AG09319 (cell line): ENCODE measurements at places on chromosomes 11 and 22.

- DNase-seq = no peak
These were observed 299.5 kb upstream of the B3GAT1 start for GRCh38 chr11:134711588-134711987.

DNA sequence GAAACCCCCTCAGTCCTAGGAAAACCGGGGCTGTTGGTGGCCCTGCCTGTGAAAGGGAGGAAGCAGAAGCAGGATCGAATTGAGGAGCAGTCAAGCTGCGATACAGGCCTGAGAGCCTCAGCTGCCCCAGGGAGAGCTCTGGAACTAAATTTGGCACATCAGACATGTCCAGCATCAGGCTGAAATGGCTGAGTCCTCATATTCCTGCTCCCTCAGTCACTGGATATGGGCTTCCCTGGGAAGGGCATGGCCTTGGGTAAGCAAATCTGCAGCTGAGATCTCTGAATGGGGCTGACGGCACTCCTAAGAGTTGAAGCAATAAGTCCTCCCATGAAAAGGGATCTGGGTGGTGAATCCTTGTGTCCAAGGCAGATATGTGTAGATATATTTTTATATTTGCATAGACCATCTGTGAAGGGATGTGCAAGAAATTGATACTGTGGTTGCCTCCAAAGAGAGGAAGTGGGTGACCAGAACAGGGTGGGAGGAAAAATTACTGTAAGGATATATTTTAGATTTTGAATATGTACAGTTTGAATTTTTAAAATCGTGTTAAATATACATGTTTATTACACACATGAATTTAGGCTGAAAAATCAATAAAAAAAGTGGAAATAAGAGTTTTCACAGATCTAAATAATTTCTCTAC is 45.5 kb downstream of the APIP start:
- DNase-seq = no peak

GRCh38 chr11:31788085-31788484 is 23.0 kb downstream of the PAX6 start:
- DNase-seq = no peak

DNA sequence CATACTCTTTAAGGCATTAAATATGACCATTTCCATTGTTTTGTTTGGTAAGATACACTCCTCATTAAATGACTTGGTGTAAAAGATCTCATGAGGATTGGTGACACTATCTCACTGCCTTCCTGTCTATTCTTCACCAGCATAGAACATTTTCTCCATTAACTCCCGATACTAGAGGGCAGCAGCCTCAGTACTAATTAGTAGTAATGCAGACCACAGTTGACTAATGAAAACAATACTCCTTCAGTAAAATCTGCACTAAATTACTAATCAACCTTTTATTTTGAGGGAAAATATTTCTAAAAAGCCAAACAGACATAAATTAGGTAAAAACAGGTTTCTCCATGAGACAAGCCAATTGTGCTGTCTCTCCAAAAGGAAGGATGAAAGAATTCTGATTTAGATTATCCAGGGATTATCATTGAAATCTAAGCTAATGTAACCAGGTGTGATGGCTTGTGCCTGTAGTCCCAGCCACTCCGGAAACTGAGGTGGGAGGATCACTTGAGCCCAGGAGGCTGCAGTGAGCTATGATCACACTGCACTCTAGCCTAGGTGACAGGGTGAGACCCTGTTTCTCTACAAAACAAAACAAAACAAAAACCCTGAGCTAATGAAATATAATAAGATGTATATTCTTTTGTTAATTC is 9.4 kb downstream of the PGM2L1 start:
- peak; percentile 22 for DNase-seq
